BJ (cell line): ENCODE measurements at places on chromosomes 3 and 15.

DNA sequence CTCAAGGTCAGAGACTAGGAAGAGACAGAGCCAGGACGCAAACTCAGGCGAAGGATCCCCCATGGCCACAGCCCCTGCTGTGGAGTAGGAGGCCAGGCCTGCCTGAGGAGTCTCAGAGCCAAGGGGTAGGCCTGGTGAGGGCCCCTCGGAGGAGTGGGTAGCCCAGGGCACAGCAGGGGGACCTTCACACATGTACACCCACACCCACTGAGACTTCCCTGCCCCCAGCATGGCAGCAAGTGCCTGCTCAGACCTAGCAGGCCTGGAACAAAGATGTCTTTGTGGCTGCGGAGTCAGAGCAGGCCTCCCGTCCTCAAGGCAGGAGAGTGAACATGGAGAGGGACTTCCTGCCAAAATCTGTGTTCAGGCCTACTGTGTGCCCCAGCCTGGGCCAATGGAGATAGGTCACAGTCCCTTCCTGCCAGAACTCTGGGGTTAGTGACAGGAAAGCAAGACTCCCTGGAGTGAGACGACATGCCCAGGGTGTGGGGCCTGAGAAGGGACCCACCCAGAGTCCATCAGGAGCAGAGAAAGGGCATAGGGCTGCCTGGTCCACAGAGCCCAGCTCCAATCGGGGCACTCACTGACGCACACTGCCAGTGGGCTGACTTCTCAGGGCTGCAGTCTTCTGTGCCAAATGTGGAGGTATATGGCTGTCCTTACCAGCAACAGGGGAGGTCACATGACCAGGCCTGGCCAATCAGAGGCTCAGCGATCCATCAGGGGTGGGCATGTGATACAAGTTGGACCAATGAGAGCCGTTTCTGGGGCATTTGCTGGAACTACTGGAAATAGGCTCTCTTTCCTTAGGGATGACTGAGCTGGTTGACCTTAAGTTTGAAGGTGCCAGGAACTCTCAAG is 2.3 kb downstream of the GRIP2 start:
- DNase-seq = no peak

- DNase-seq = no peak
Measured at GRCh38 chr15:83380682-83381081, 66.5 kb upstream of the SH3GL3 start.

DNA sequence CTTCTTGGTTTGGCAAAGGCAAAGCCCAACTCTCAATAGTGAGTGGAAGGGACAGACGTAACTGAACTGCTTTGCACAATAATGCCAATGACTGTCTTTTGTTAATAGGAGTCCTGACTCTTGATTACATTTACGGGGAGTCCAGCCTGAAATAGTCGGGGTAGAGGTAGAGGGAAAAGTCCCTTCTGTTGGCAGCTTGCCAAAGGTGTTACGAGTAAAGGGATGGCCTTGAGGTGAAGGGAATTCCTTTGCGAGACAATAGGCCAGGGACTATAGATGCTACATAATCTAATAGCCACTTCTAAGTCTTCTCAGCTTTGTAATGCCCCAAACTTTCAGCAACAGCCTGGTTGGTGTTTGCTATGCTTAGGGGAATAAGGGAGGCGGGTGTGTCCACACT is 2.2 kb upstream of the SENP2 start:
- no peak for DNase-seq

DNA sequence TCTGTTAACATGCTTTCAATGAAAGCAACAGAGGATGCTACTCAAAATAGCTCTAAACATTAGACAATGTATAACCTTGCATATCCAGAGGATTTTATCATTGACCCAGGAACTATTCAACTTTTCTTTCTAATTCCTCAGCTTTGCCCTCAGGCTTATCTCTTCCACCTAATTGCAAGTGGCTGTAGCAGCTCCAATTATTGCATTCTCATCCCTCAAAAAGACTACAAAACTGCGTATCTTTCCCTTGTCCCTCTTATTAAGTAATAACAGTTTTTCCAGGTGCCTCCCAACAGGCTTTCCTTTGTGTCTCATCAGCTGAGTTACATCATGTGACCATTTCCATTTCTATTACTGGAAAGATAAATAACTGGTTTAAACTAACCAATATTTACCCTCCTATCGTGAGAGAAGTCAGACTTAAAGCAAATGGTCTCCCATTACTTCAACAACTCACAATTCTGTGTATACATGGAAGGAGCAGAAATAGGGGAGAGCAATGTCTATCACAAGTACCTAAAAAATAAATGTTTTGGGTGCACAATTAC is 78.0 kb upstream of the MBNL1 start:
- DNase-seq = no peak

DNA sequence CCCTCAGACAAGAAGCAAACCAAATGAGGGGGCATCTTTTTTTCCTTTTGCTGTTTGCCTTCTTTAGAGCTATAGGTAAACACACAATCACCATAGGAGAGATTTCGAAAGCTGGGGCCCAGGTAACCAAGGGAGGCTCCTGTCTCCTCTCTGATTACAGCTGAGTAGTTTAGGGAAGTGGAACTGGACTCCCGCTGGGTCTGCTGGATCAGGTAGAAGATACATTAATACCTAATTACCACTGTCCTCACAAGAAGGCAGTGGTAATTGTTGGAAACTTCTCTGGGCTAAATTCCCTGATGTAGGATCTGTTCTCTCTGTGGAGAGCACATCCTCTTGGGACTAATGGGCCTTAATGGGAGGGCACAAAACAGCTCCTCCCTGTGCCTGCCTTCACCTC is 32.7 kb downstream of the HDC start:
- no peak for DNase-seq

DNA sequence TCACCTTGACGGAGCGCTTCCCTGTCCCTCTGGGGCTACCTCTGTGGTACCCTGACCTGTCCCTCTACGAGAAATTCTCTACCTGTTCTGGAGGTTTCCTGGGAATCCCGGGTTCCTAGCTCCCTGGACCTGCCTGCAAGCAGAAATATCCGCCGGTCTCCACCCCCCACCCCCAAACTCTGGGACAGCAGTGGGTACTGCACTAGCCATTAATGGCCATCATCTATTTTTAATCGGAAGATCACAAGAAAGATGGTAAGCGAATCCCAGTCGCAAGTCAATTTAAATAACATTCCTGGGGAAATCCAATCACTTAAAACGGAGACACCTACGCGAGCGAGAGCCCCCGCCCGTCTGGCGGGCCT is 429 bp upstream of the C3orf80 start:
- DNase-seq = no peak

DNA sequence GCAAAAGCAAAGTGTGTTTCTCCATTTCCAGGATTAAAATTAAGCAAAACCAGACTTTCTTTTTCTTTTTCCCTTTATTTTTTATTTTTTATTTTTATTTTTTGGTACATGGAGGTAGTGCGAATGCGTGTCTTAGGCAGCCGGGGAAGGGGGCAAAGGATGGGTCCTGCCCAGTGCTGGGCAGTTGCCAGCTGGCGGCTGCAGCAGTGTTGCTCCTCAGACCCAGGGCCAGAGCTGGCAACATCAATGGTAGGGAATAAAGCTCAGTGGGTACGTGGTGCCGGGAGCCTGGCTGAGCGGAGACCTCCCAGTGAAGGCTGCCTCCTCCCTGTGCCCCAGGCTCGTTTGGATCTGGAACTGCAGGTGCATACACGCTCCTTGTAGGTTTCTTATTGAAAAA is 46.3 kb downstream of the POLR2M start:
- DNase-seq = no peak

DNA sequence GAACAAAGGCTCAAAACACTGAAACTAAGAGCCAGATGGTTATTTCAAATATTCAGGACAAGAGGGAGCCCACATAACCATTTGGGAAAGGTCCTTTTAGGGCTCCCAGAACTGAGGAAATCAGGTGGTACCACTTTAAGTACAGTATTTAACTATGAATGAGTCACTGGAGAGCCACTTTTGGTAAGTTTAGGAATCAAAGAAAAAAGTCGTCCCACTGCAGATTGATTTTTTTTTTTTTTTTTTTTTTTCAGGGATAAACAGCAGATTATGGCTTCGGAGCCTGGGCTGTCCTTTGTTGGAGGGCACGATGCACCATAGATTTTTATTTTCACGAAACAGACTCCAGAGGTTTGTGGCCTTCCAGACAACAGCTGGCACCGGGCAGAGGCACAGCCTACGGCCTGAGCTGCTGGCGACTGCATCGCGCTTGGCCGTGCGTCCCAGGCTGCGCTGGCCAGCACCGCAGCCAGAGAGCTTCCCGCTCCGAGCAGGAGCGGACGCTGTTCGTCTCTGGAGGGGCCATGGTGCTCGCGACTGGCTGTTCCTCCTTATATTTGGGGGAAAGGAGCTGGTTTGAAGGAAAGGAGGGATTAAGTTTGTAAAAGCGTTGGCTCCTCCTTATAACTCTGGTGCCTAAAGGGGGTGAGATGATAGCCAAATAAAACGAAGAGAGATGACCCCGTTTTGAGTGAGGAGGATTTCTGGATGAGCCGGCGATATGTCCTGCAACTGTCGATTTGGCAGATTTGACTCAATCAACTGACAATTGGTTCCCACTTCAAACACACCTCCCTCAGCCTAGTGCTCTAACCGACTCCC is 152.9 kb upstream of the GOLIM4 start:
- DNase-seq = no peak

GRCh38 chr3:40229963-40230362 is 79.5 kb upstream of the EIF1B start:
- DNase-seq = no peak

DNA sequence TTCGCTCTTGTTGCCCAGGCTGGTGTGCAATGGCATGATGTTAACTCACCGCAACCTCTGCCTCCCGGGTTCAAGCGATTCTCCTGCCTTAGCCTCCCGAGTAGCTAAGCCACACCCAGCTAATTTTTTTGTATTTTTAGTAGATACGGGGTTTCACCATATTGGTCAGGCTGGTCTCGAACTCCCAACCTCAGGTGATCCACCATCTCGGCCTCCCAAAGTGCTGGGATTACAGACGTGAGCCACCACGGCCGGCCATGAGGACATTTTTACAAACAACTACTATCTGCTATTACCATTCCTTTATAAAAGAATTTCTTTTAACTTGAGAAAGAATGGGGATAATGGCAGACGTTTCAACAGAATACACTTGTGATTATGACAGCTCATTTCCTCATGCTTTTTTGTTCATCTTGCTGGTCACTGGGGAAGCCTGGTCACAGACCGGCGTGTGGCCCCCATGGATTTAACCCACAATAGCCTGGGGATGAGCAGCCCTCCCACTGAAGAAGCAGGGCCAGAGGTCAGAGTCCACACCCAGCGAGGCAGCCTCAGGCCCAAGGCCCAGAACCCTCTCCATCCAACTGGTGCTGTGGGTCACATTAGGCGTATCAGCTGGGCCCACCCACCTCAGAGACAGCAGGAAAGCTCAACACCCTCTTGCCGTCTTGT is 112.0 kb downstream of the LIPC start:
- no peak for DNase-seq

DNA sequence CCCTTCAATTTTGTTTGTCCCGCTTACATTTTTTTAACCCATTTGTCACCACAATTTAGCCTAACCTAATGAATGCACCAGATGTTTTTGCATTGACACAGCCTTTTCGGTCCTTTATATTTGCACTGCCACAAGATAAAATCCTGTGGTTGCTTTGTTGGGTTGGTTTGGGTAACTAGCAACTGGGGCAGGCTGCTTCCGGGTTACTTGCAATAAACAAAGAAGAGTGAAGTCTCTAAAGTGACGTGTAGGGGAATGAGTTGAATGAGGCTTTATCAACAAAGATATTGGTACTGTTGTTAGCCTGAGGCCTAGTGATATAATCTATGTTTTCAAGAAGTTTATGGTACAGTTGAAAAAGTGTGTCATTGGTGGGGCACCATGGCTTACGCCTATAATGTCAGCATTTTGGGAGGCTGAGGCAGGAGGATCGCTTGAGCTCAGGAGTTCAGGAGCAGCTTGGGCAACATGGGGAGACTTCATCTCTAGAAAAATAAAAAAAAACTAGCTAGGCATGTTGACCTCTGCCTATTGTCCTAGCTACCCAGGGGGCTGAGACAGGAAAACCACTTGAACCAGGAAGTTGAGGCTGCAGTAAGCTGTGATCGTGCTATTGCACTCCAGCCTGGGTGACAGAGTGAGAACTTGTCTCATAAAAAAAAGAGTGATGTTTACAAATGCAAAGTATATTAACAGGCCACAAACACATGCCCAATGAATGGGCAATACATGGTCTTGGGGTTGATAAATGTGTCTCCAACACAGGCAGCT is 121.8 kb downstream of the OXSM start:
- no peak for DNase-seq

GRCh38 chr15:25701721-25702465 is 161.2 kb downstream of the ATP10A start:
- DNase-seq = no peak

GRCh38 chr3:100289339-100289738 is 28.5 kb downstream of the TBC1D23 start:
- DNase-seq = no peak

DNA sequence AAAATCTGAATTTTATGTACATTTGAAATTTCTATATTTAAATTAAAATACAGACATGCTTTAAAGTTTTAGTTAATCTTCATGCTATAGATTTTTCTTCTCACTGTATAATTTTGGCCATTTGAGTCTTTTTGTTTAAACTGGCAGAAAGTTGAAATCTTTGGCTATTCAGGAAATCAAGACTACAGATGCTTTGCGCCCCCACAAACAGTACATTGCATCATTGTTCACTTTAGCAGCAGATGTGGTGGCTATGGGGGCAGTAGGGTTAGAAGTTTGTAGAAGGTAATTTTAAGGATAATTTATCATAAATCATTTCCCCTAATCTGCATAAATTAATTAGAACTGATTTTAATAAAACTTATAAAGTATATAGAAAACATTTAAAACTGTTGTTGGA is 20.9 kb downstream of the SPPL2A start:
- DNase-seq = no peak

- no peak for DNase-seq
Measured at GRCh38 chr3:192916371-192917027, 1.2 kb downstream of the MB21D2 start.

- DNase-seq = no peak
Measured at GRCh38 chr3:13927295-13927694, 47.4 kb upstream of the WNT7A start.

DNA sequence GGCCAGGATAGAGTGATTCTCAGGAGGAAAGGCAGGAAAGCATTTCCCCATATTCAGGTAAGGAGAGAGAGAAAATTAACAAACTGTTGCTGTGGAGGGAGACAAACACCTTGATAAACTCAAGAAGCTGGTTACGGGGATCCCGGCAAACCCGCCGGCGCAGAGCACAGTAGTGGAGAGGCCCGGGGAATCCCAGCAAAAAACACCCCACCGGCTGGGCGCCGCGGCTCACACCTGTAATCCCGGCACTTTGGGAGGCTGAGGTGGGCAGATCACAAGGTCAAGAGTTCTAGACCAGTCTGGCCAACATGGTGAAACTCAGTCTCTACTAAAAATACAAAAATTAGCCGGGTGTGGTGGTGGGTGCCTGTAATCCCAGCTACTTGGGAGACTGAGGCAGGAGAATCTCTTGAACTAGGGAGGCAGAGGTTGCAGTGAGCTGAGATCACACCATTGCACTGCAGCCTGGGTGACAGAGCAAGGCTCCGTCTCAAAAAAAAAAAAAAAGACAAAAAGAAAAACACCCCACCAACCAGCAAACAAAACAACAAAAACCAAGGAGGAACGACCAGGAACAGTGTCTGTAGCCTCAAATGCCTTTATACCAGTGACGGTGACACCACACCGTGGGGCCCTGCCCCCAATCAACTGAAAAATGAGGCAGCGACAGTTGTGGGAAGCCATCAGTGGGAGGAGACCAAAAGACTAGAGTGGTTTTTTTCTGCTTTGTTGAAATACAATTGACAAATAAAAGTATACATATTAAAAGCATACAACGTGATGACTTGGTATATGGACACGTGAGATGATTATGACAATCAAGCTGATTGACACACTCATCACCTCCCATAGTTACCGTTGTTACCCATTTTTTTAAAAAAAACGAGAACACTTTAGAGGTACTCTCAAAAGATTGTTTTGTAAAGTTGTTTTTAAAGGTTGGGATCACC is 40.2 kb upstream of the IDH2 start:
- DNase-seq = no peak
